ENCODE measurements at places on chromosomes 12 and 14. TPM values are rescaled to one million over a fixed set of nuclear protein-coding genes. Genes with fewer than 3 reads are reported as not detected.

Gene PGF
- total RNA-seq = under 0.01 TPM

Gene LALBA
- not detected for total RNA-seq

Gene GDF3
- not detected for total RNA-seq

Gene KLHDC1
- 9.8 TPM for total RNA-seq
